ENCODE measurements at places on chromosomes 11 and 22. TPM values are rescaled to one million over a fixed set of nuclear protein-coding genes. Genes with fewer than 3 reads are reported as not detected.

CAPN5 gene
- total RNA-seq: 4.1 TPM

CASP4 gene
- total RNA-seq: 205 TPM

OR5P2 gene
- not detected for total RNA-seq

MDK gene
- total RNA-seq: 290 TPM

OR8G5 gene
- not detected for total RNA-seq

GUCY1A2 gene
- total RNA-seq: 0.05 TPM

PRPF19 gene
- total RNA-seq: 115 TPM

PRR33 gene
- total RNA-seq: not detected

SCUBE2 gene
- total RNA-seq: 0.33 TPM

All from mammary microvascular endothelial cell (primary cell).